ENCODE measurements at places on chromosomes 7 and 10.
A peak's percentile ranks its signal among the peaks of the same experiment; 100 is the strongest.

DNA sequence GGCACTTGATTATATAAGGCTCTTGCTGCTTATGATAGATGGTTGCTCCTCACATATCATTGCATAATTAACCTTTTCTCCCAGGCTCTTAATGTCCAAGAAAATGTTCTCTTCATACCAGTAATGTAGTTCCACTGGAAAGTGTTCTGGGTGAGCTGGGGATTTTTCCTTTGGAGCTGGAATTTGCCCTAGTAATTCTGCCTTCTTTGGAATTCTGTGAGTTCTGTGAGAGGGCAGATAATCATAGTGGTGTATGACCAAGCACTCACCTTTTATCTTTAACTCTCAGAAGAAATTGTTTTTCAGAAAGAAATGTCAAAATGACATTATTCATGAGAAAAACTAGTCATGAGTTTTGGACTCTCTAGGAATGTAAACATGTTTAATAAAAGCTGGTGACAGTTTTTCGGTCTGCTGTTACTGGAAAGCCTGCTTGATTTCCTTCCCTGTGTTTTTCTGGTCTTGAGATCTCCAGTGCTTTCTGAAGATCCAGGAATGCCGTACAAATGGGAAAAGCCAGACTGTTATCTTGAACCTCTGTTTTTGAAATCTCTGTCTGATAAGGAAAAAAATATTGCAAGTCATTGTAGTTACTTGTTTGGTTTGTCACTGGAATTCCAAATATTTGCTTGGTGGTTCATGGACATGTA is 148.3 kb upstream of the PRPS1L1 start:
- no peak for DNase-seq

- no peak for DNase-seq
Measured at GRCh38 chr10:76218035-76218434, 786.6 kb downstream of the LRMDA start.

- no peak for DNase-seq
Measured at GRCh38 chr7:86916277-86916825, 143.1 kb downstream of the ELAPOR2 start.

- peak; percentile 54 for DNase-seq
Measured at GRCh38 chr10:58064714-58065528, 202.8 kb downstream of the IPMK start.

DNA sequence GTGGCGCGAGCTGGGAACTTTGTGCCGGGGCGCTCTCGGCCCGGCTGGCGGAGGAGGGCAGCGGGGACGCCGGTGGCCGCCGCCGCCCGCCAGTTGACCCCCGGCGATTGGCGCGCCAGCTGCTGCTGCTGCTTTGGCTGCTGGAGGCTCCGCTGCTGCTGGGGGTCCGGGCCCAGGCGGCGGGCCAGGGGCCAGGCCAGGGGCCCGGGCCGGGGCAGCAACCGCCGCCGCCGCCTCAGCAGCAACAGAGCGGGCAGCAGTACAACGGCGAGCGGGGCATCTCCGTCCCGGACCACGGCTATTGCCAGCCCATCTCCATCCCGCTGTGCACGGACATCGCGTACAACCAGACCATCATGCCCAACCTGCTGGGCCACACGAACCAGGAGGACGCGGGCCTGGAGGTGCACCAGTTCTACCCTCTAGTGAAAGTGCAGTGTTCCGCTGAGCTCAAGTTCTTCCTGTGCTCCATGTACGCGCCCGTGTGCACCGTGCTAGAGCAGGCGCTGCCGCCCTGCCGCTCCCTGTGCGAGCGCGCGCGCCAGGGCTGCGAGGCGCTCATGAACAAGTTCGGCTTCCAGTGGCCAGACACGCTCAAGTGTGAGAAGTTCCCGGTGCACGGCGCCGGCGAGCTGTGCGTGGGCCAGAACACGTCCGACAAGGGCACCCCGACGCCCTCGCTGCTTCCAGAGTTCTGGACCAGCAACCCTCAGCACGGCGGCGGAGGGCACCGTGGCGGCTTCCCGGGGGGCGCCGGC is 870 bp downstream of the FZD1 start:
- peak; percentile 63 for DNase-seq

DNA sequence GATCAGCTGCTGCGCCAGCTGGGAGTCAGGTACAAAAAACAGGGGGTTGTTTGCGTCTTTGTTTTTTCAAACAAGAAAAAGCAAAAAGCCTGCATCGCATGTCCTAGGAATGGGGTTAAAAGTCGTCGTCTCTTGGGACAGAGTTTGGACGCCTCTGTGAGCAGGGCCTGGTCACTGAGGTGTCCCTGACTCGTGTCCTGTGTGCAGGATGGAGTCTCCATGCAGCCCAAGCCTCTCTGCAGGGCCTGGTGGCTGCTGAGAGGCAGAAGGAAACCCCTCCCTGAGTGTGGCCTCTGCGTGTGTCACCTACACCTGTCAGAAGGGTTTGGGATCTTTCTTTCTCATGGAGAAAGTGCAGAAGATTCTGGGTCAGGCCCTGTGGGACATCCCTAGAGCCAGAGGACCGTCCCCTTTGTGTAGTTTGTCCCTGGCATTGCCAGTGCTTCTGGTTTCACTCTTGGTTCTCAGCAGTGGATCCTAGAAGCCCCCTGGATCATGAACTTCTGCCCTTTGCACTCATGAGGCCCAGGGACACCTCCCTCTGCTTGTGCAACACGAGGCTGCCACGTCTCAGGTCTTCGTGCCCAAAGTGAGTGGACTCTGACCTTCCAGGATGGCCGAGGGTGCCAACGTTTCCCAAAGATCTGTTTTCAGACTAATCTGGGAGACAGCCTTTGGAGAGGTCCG is 75.0 kb downstream of the PRKAG2 start:
- no peak for DNase-seq

DNA sequence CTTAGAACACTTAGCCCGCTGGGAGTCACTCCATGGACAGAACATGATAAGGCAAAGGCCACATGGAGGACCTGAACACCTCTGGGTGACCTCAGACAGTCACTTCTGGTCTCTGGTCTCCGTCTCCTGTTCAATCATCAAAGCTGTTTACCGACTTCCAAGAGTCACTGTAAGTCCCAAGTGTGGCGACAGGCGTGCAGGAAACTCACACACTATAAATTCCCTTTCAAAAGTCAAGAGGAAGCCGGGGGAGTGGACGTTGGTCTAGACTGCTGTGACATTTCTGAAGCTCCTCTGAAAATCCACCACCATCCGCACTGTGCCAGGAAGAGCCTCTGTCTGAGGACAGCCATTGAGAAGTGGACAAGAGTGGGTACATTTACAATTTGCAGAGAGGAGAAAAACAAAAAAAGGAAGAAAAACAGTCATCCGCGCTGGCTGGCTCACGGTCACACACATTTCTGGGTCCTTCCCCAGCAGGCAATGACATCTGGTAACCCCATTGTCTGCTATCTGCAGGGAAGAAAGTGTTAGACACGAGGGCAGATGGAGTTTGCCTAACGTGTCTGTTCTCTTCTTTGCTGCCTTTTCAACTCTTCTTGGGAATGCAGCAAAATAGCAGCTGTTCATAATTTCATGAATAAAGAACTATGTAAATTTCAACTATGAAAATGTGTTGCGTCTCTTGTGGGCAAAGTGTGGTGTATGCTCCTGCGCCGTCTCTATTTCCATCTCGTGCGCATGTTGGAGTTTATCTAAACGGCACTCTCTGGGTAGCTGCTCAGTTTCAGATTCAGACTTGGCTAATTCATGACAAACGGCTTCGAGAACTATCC is 32.9 kb upstream of the CUX1 start:
- peak; percentile 80 for DNase-seq

GRCh38 chr10:97154162-97154561 is 31.6 kb downstream of the SLIT1 start:
- no peak for DNase-seq

GRCh38 chr7:36135700-36136099 is 17.4 kb upstream of the EEPD1 start:
- no peak for DNase-seq

DNA sequence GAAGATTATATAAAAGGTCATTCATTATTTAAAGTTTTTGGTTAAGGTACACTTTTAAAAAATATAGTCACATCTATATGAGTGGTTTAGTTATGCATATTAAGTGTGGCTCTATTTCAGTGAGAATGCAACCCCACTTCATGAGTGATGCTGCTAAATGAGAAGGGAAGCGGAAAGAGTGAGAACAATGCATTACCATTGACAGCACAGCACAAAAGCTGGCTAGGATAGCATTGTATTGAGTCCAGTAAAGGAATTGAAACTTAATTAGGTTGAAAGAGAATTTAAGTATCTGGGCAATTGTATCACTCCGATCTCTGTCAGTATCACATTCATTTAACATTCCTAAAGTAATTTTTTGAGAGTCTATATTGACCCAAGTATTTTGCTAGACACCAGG is 13.2 kb downstream of the POM121L12 start:
- DNase-seq, result no peak

- no peak for DNase-seq
Measured at GRCh38 chr10:53122281-53122680, 349.7 kb upstream of the MBL2 start.

DNA sequence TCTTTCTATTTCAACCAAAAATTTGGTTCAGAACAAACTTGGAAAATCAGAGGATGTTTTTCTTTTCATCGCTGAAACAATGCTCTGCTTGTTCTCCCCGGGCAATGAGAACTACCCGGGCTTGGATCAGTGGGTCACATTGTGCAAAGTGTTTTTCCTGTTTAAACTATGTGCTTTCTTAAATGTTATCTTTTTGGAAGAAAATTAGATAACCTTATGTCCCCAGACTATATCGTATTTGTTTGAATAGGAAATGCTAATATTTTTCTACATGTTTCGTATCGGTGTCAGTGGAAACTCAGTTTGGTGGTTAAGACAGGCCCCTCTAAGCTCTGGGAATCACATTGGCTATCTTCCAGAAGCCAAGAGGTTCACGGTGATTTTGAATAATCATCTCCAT is 319.5 kb upstream of the NFE2L3 start:
- DNase-seq, result no peak

DNA sequence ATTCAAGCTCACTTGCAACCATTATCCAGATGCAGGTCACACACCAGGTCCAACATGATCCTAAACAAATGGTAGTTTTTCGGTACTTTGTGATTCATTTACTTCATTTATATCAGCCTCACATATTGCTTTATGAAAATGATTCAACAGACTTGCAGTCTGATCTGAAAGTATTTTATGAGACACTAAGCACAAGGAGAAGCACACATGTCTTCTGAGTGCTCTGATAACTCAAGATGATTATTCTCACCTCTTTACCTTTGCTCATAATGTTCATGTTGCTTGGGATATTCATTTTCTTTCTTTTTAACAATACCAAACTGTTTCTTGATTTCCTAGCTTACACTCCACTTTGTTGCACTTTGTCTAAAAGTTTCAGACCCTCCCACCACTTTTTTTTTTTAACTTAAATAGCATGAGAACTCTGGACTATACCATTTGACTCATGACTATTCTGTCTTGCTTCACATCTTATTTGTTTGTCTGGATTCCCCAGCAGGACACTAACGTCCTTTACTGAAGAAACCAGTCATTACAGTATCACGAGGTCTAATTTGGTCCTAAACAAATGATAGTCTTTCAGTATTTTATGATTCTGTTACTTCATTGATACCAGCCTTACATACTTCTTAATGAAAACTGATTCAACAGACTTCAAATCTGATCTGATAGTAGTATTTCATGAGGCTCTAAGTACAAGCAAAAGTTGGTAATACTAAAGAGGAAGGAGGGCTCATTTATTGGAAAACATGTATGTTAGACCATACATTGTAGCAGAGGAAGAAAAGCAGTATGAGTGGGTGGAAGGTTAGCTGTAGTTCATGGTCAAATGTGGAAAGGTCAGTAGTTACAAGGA is 171.8 kb upstream of the AHR start:
- no peak for DNase-seq

DNA sequence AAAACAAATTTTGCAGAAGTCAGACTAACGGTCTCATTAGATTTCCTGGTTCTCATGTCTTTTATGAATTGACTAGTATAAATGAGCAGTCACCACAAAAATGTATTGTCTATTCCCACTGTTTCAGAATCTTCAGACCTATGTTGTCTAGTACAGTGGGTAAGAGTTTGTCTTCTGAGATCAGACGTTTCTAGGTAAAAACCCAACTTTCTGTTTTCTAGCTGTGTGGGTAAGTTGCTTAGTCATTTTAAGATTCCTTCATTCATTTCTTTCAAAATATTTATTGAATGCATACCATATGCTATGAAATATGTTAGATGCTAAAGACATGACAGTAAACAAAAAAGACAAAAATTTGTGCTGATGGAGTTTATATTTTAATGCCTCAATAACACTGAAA is 156.3 kb downstream of the POLR1F start:
- no peak for DNase-seq

DNA sequence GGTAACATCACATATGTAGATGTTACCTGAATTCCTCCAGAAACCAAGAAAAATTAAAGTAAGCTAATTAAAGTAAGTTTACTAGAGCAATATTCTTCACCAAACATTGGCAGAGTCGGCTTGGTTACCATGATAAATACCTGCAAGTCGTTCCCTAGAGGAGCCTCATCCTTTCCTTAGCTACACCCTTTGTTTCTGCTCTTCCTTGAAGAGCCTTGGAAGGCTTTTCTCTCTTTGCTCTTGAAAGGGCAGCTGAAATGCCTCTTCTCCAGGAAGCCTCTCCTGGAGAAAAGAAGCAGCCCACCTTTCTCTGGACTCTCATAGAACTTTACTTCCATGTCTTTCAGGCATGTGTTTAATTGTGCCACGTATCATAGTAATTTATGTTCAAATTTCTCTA is 34.9 kb upstream of the CALD1 start:
- no peak for DNase-seq

GRCh38 chr10:123854498-123854897 is 37.1 kb downstream of the CPXM2 start:
- no peak for DNase-seq

DNA sequence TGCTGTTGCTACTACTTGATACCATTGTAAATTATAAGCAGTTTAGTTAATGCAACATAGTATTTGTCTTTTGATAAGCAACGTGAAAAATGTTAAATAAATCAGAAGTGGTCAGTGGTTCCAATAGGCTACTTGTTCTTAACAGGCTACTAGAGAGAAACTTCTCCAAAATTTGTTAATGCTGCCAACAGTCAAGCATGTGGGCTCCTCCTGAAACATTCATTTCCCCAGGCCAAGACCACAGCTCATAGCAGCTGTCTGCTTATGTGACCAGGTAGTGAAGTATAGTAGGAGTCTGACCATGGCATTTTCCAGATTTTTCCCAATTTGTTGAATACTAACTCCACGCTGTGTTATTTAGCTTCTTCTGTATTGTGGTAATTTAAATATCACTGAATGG is 81.0 kb downstream of the CYP51A1 start:
- no peak for DNase-seq
